ENCODE measurements at places on chromosomes 7 and 10. TPM values are rescaled to one million over a fixed set of nuclear protein-coding genes. Genes with fewer than 3 reads are reported as not detected.

The INSYN2A gene
- not detected for total RNA-seq

The ZNF25 gene
- total RNA-seq: 5.2 TPM

The TMEM270 gene
- not detected for total RNA-seq

The ING3 gene
- total RNA-seq: 26.3 TPM

The GPR85 gene
- total RNA-seq: under 0.01 TPM

The NUDT1 gene
- total RNA-seq: 8.6 TPM

The ADAMTS14 gene
- not detected for total RNA-seq

The SPDYE6 gene
- total RNA-seq: not detected

The XRCC2 gene
- total RNA-seq: 3.7 TPM

The ZNF485 gene
- total RNA-seq: 0.76 TPM

The DRGX gene
- not detected for total RNA-seq

The ITPRID1 gene
- not detected for total RNA-seq

The CPXM2 gene
- 0.26 TPM for total RNA-seq

The ZNF488 gene
- 0.13 TPM for total RNA-seq

The HMX3 gene
- not detected for total RNA-seq

The DPP6 gene
- total RNA-seq: not detected

The SPDYE1 gene
- not detected for total RNA-seq

- no peak for DNase-seq
These were observed 281.1 kb downstream of the PRPF18 start for GRCh38 chr10:13867822-13868221.

DNA sequence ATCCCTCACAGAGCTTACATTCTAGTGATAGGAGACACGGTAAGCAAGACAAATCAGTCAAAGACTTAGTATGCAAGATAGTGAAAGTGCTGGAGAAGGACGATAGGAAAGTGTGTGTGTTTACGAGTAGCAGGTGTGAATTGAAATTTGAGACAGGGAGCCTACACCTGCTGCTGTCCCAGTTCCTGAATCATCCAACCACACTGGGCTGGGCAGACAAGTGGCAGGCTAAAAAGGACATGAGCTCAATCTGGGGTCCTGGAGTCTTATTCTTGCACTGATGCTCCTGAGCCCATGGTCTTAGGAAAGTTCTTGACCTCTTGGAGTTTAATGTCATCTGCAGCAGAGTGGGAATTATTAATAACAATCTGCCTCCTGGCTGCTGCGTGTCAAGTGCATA lies 16.2 kb downstream of the RBP3 start:
- no peak for DNase-seq

DNA sequence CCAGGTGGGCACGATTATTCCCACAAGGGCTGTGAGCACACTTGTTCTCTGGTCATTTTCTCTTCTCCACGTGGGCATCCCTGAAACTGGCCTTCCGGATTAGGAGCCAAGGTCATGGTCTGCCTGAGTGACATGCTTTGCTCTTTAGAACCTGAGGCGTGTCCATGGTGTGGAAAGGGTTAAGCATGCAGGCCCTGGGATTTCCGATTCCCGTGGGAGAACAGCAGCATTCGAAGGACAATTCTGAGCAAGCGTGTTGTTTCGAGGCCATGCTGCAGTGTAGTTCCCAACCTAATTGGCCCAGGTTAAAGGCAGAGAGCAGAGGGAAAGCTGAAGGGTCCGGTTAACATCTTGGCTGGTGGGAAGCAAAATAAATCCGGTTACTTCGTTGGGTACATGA lies 245.9 kb downstream of the SKAP2 start:
- DNase-seq: no peak

- DNase-seq: no peak
These were observed 58.4 kb downstream of the DNAJB6 start for GRCh38 chr7:157395206-157395605.

GRCh38 chr7:47318395-47319182 lies 263.3 kb downstream of the TNS3 start:
- DNase-seq: no peak

DNA sequence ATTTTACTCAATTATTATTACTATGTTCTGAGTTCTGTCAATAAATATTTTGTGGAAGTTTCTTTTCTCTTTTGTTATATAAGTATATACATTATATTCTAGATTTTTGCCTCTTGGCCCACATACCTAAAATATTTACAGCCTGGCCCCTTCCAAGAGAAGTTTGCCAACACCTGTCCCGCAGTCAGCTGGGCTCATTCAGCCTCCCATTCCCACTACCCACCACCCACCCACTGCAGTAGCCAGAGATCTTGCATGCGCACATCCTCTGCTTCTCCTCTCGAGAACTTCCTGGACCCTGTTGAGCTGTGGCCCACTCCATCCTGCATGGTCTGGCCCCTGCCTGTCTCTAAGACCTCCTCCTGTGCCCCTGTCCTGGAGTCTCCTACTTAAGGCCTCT lies 33.6 kb downstream of the WIPF3 start:
- DNase-seq: no peak

DNA sequence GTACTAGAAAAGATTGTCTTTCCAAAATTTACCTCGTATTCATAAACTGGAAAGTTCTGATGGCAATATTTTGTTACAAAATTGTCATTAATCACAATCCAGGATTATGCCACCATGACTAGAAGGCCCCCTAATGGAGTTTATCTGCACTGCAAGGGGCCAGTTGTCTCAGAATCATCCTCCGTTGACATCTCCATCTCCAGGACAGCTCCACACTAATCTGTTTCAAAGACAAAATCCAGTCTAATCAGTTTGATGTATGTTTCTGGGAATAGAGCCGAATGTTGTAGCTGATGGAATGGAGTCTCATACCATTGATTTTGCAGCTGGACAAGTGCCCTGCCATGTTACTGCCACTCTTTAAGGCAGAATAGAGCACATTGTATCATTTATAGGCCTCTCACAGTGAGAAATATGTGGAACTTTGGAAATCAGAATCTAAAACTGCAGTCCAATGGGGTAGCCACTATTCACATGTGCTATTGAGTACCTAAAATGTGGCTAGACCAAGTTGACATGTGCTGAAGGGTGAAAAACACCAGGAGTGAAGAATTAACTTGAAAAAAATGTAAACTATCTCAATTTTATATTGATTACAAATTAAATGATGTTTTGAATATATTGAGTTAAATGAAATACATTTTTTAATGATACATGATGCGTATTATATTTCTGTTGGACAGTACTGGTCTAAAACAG lies 38.3 kb upstream of the TOMM7 start:
- no peak for DNase-seq

- DNase-seq: no peak
These were observed 12.5 kb upstream of the SFRP5 start for GRCh38 chr10:97784200-97784810.

DNA sequence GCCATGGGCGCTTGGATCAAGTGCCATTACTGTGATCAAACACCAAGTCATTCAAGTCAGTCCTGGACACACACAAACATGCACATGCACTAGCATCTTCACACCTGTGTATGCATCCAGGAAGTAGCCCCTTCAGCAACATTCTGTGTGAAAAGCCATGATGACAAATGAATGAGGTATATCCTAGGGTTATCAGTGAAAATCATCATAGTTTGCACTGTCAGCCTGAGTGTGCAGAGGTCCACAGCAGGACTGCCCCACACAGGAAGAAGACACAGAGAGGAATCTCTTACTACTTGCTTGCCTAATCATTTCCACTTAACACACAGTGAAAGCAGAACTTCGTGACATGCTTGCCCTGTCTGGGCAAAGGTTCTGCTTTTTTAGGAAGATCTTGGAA lies 184.0 kb upstream of the ADO start:
- no peak for DNase-seq

- DNase-seq: no peak
These were observed 97.7 kb upstream of the RET start for GRCh38 chr10:42979181-42979580.

DNA sequence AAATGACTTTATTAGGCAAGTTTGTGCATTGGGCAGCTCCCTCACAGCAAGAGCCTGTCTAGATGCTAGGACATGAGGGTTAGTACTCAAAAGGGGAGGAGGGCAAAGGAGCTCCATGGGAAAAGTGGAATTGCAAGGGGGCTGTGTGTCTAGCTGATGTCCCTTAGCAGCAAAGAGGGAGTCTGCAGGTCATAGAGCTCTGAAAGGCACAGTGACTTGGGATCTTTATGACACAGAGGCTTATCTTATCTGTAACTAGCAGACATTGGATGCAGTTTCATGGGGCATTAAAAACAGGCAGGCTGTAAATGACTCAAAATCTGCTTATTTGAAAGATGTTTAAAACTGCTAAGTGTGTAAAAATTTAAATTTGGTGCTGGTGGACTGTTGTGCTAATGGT lies 556.2 kb upstream of the FZD8 start:
- DNase-seq: no peak

DNA sequence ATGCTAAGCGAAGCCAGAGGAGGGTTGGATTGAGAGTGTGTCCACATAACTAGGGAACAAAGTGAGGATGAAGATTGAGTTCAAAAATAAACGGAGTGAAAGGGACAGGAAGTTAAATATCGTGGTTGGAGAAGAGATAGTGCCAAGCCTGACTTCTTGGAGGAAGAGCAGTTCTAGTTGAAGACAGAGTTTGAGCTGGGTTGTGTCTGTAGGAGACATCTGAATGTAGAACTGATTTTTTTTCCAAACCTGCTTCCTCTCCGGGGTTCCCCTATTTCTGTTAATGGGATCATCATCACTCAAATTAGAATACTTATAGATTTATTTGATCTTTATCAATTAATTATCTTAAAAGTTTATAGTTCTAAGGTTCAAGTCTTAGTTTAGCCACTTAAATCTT lies 35.6 kb downstream of the SP4 start:
- DNase-seq: no peak

- DNase-seq: no peak
These were observed 18.9 kb downstream of the APBB1IP start for GRCh38 chr10:26457088-26457487.

DNA sequence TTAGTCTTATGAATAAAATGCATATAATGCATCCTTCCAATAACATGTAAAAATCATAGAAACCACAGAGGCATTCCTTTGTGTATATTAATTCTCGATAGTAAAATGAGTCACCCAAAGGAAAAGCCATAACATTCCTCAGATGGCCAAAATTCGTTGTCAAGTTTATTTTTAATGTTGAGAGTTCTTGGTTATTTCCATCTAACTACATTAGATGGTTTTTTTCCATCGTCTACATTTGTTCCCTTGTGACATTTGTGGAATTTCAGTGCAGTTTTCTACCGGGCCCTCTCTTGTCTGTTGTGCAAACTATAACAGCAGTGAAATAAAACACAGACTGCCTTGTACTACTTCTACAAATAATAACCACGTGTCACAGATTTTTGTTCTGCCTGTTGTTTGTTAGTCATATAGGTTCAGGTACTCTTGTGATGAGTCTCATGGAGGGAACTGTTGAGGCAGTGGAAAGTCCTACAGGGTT lies 54.7 kb upstream of the CCAR1 start:
- DNase-seq: peak; percentile 7

DNA sequence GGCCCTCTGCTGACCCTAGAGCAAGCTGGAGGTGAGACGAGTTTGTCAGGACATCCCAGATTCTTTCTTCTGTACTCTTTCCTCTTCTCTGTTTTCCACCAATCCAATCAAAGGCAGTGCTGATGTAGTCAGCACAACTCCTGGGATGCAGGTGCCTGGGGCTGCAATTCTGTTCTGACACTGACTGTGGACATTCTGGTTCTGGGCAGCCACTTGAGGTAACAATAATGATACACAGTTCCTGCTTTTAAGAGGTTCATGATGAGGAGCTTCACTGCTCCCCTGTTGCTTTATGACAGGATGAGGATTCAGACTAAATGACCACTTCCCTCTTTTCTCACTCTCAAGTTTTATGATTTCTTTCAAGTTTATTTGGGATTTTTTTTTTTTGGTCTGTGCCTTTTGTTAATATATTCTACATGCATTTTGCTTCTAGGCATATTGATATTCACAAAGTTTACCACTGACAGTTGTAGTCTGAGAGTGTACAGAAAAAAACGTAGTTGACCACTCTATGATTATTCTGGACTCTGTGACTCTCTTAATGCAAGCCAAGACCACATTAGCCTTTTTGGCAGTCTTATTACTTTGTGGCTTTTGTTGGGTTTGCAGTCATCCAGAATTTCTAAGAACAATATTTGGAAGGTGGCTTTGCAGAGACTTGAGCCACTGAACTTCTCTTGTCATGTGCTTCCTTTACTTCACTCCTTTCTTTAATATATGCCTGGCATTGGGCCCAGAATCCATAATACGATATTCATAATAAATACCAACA lies 247.6 kb downstream of the AUTS2 start:
- DNase-seq: no peak

GRCh38 chr10:47140761-47141348 lies 159.1 kb upstream of the GDF10 start:
- no peak for DNase-seq

GRCh38 chr10:102813734-102814452 lies 23.3 kb downstream of the CYP17A1 start:
- no peak for DNase-seq

- no peak for DNase-seq
These were observed 113.0 kb downstream of the SEC23IP start for GRCh38 chr10:120005207-120006201.

DNA sequence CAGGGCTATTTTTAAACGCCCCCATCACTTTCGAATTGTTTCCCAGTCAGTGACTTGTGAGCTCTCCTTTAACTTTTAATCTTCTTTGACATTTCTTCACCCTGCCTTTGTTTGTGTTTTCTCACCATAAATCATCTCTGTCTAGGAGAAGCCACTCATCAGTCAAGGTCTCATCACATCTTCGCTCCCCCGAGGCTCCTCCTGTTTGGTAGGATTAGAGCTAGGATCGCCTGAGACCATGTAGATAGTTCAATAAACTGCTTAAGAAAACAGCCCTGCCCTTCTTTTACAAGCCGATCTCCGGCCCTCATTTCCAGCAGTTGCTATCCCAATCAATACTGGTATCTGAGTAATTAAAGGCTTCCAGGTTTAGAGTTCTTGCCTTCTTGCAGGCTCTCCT lies 472.8 kb upstream of the ADARB2 start:
- DNase-seq: no peak

DNA sequence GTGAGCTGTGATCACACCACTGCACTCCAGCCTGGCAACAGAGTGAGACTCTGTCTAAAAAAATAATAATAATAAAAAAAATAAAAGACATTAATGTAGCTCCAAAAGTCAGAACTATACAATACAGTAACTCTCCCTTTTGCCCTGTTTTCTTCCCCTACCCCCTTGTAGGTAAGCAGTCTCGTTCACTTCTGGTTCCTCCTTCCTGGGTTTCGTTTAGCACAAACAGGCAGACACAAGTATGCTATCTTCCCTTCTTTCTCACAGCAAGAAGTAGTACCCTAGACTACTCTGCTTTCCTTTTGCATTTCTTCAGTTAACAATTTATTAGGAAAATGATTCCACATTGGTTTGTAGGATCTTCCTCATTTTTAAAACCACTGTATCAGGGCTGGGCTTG lies 33.1 kb downstream of the PDSS1 start:
- no peak for DNase-seq

DNA sequence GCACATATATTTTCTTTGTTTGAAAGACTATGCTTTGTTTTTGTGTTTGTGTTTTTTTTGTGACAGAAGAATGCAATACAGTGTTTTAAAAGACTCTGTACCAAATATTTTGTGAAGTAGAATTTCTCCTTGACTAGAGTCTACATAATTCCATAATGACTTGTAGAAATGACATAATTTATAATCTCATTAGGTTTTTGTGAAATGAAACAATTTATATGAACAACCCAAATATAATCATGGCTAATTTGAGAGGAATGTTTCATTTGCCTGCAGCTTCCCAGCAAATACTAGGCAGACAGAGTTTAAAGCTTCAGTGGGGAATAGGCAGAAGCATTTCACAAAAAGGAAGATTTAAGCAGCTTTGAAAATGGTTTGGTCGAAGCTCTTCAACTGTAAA lies 215.6 kb upstream of the LRRN3 start:
- no peak for DNase-seq

GRCh38 chr10:62239994-62240393 lies 28.6 kb downstream of the RTKN2 start:
- DNase-seq: peak; percentile 10

Measured in dermis microvascular lymphatic vessel endothelial cell (primary cell).